AG08395 (cell line): ENCODE measurements at places on chromosomes 11 and 22.
A peak's percentile ranks its signal among the peaks of the same experiment; 100 is the strongest.

DNA sequence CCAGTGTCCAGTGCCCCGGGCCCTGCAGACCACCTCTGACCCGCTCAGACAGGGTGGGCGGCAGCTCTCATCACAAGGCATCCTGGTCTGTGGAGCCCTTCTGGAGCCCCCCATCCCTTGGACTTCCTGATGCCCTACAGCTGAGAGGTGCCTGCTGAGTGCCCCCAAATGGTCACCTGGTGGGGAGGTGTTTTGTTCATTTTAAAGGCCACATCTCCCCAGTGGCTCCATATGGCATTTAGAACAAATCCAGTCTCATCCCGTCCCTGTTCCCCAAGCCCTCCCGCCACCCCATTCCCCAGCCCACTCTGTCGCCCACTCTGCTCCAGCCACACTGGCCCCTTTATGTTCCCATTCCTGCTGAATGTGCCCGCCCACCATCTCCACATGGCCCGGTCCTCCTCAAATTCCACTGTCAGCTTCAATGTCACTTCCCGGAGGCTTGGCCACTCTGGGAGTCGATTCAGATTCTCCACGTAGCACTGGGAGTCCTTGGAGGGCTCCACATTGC, 32.8 kb downstream of the OSBPL5 start:
- no peak for DNase-seq

- DNase-seq, result no peak
Measured at GRCh38 chr11:380095-380480, 10.8 kb downstream of the B4GALNT4 start.

GRCh38 chr11:103488031-103488461, 378.8 kb downstream of the DYNC2H1 start:
- no peak for DNase-seq

- DNase-seq, result no peak
Measured at GRCh38 chr22:41513391-41513790, 30.9 kb downstream of the POLR3H start.

DNA sequence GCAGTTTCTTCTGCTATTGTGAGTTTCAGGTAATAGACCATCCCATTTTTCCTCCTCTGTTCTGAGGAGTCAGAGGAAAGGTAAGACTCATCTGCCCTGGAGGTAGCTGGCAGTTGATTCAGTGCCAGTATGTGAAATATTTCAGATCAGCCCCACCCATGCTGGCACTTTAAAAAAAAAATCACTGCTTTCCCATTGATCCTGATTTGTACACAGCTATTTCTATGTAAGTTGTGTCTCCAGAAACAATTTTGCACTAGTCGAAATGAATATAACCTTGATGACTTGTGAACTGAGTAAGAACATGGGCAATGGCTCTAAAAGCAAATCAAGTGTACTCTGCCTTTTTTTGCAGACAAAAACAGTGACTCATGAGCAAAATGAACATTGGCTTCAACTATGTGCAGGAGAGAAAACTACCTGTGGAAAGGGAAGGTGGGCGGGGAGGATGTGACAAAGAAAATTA, 82.0 kb upstream of the OR5AK2 start:
- DNase-seq, result no peak

GRCh38 chr11:2898366-2899079, 12.9 kb upstream of the CDKN1C start:
- DNase-seq, result peak; percentile 88

- no peak for DNase-seq
Measured at GRCh38 chr11:3148990-3149851, 15.9 kb downstream of the OSBPL5 start.

DNA sequence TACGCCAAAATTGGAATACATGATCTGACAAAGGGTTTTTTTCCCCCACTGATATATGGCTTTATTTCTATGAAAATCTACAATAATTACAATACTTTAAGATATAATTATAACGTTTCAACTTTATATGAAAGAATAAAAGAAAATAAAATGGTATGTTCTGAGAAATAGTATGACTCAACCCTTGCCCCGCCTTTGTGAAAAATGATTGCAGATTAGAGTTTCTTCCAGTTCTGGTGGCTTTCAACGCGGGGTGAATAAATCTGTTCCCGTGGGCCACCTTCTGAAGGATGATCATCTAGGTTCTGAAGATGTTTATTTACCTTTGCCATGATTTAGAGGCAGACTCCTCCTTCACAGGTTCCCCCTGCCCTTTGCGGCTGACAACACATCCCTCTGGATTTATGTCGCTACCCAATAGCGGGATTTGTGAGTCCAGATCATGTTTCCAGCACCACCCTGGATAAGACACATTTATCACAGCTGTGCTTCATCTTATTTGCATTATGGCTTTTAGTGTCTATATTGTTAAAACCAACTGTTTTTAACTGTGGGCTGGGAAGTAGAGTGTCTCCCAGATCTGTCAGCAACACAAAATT, 607.0 kb upstream of the KIRREL3 start:
- DNase-seq, result no peak

DNA sequence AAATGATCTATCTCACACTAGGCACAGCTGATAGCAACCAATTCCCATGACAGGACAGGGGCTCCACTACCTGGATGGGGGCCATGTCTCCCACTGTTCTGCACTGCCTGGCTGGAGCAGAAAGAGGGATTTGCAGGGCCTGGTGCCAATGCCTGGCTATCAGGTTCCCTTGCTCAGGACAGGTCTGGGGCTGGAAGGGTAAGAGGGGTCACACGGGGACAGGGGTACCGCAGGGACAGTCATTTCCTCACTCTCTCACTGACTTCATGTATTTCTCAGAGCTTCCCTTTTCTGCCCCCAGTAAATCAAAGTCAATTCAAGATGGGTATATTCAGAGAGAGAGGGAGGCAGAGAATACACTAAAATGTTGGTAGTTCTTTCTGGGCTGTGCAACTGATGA, 119.1 kb upstream of the CSNK2A3 start:
- no peak for DNase-seq

GRCh38 chr11:16321148-16321547, 35.2 kb downstream of the SOX6 start:
- DNase-seq, result no peak

DNA sequence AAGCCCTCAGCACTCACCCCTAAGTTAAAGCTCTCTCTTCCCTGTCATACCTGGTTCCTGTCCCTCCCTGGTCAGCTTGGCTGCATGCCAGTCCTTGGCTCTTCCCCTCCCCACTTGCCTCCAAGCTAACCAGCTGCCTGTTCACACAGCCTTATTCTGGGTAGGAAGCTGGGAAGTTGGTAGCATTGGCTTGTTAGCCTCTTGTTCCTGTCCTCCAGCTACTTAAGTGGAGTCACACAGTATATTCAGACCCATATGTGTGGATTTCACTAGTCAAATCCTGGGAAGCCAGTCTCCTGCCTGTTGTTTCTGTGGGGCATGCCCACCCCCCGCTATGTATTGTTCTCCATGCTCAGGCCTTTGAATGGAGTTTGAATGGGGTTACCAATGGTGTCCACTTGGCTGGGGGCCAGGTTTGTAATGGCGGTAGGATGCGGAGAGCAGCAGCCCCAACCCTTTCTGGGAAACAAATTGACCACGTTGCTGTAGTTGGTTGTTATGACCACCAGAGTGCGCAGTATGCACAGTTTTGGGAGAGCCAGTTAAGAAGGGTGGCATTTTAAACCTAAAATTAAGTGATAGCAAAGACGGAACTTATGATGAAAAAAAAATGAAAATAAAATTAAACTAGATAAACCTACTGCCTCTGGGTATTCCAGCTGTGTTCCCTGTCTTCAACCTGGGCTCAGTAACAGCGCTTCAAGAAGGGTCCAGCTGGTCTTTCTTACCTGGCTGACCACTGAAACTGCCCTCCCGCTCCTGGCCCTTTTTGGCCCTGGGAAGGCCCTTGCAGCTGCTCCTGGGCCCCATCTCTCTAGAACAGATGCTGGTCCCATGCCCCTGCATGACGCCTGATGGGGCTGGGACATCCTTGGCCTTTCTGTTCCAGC, 10.7 kb upstream of the RPS3 start:
- DNase-seq, result peak; percentile 82

DNA sequence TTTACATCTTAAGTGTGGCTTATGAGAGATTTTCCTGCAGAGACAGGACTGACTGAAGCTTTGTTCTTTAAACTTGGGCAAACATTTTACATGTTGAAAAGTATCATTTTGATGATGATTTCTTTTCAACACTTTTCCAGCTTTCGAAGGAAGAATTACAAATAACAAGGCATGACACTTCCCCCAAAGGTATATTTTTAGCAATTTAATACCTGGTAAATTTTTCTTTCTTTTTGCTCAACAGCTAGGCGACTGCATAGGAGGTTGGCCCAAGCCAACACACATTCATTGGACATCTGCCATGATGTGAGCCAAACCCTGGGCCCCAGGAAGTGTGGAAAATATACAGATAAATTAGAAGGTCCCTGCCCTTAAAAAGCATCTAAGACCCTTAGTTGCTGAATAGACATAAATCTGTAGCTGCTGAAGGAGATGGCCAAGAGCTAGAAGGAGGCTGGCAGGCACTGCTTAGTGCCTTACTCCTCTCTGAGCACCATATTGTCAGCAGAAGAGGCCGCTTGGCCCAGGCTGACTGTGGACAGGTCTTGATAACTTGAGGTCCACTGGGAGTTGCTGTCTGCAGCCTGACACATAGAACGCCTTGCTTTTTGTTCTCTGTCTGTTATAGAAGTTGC, 53.3 kb upstream of the CD44 start:
- no peak for DNase-seq

DNA sequence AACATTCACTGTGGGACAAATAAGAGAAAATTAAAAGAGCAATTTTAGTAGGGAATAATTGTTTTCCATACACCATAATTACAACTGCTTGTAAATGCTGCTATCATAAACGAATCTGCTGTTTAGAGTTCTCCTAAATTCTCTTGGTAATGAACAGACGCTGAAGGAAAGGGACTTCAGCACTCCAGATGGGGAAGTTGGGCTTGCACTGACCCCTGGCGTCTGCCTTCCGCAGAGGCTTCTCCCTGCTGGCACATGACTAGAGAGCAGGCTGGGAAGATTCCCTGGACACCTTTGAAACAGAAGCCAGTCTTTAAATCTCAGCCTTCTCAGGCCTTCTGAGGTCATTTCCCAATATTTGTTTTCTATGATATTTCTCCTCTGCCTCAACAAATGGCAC, 84.1 kb downstream of the NXPE2 start:
- peak; percentile 72 for DNase-seq

- no peak for DNase-seq
Measured at GRCh38 chr11:96254854-96255253, 88.1 kb downstream of the MAML2 start.

DNA sequence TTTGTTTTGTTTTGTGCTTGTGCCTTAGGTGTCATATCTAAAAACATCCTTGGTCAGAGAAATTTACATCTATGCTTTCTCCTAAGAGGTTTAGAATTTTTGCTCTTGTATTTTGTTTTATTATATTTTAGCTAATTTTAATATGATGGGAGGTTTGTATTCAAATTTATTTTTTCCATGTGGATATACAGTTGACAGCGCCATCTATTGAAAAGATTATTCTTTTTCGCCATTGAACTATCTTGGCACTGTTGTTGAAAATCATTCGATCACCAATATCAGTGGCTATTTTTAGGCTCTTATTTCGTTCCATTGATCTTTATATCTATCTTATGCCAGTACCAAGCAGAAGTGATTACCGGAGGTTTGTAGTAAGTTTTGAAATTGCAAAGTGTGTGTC, 510.3 kb downstream of the BRD1 start:
- DNase-seq, result no peak

- no peak for DNase-seq
Measured at GRCh38 chr22:46379066-46379930, 43.8 kb downstream of the TRMU start.

- no peak for DNase-seq
Measured at GRCh38 chr11:120917559-120918239, 106.2 kb upstream of the TBCEL start.

GRCh38 chr22:19717691-19718455, 3.6 kb downstream of the SEPTIN5 start:
- DNase-seq, result peak; percentile 93

GRCh38 chr11:93219440-93219839, 21.6 kb upstream of the SLC36A4 start:
- no peak for DNase-seq

DNA sequence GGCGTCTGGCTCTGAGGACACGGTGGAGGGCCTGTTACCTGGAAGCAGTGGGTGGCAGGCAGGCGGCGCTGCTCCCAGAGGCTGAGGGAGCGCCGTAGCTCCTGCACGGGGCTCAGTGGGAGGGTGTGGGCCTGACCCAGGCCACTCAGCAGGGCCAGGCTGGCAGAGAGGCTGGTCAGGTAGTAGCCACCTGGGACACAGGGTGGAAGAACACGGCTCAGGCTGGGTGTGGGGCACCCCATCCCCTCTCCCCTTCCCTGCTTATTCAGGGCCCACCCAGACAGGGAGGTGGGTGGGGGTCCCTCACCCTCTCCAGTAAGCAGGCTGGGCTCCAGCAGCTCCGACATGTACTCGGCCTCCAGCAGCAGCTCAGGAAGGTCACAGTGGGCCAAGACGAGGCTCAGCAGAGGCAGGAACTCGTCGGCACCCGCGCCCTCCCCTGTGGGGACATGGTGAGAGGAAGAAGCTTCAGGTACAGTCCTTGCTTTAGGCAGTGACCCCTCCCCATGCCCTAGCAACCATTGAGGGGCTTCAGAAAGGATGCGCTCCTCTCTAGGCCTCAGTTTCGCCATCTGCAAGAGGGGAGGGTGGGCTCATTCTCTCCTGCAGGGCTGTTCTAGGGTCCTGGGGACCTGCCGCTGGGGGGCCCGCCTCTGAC, 2.9 kb downstream of the RIN1 start:
- DNase-seq, result no peak

GRCh38 chr22:50338042-50338573, 5.0 kb upstream of the PPP6R2 start:
- no peak for DNase-seq

DNA sequence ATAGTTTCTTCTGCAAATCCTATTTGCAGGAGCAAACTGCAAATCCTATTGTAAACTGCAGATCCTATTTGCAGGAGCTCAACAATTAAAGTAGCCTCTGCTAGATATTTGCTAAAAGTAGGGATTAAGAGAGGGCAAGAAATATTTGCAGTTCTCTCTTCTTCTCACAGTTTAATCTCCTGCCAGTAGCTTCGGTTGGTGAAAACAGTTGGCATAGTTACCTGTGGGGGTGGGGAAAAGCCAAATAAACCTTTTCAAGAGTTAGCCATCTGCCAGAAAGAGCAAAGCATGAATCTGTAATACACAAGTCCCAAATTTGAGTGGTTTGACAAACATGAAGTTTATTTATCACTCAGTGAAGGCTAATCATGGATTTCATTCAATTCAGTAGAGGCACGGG, 942.5 kb downstream of the JRKL start:
- no peak for DNase-seq

GRCh38 chr22:38760477-38761201, 4.8 kb upstream of the SUN2 start:
- no peak for DNase-seq
